ENCODE measurements at places on chromosomes 4 and X.

GRCh38 chr4:160375772-160376452 lies 1273.0 kb downstream of the RAPGEF2 start:
- no peaks in the 10 kb centered on the region for H3K36me3 ChIP-seq
- no peak for DNase-seq

DNA sequence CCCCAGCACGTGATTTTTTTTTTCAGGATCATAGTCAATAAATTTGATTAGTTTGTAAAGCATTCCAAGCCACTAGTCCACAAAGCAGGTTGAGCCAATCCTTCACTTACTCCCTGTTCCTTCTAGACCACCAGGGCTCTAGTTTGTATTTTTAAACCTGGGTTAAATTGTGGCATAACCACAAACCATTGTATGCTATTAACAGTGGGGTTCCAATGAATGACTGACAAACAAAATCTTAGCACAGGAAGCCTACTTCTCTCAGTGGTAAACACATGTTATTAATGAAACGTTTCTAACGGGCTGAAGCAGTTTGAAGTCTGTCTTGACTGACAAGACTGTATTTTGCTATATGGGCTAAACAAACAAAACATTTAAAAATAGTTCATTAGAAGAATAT lies 48.6 kb upstream of the GYPA start:
- H3K27ac ChIP-seq: no peak overlapping the region
- peaks cover 26% of the 10 kb centered on the region for H3K27me3 ChIP-seq
- no peak overlapping the region for H3K4me3 ChIP-seq
- no peaks in the 10 kb centered on the region for H3K36me3 ChIP-seq
- no peaks in the 10 kb centered on the region for H3K4me1 ChIP-seq
- DNase-seq: no peak

- H3K36me3 ChIP-seq: no peaks in the 10 kb centered on the region
- peaks cover 20% of the 10 kb centered on the region for H3K27me3 ChIP-seq
- peaks cover 23% of the 10 kb centered on the region for H3K4me1 ChIP-seq
These were observed 17.9 kb upstream of the NSUN7 start for GRCh38 chr4:40731792-40732245.

DNA sequence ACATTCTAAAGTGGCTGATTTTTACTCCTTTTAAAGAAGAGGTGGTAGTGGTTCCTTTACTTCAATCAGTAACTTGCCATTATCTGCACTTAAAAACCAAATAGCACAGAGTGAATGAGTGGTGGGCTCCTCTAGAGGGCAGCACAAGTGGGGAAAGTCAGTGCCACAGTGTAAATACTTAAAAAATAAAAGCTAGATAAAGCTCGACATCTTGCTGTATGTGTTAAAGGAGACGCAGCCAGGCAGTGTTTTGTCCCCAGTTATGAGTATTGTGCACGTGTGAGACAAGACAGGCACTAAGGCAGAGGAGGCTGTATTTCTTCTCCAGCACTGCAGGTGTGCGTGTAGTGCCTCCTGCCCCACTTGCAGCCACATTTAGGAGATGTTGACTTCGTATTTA lies 24.6 kb downstream of the NAP1L5 start:
- peaks cover 9% of the 10 kb centered on the region for H3K36me3 ChIP-seq
- no peak overlapping the region for H3K4me3 ChIP-seq
- H3K27ac ChIP-seq: no peak overlapping the region
- no peak for DNase-seq
- H3K27me3 ChIP-seq: no peaks in the 10 kb centered on the region
- peaks cover 2% of the 10 kb centered on the region for H3K4me1 ChIP-seq

GRCh38 chrX:981791-982626 lies 230.4 kb downstream of the CRLF2 start:
- no peaks in the 10 kb centered on the region for H3K4me1 ChIP-seq
- DNase-seq: no peak
- no peak overlapping the region for H3K4me3 ChIP-seq
- H3K36me3 ChIP-seq: no peaks in the 10 kb centered on the region
- H3K27ac ChIP-seq: no peak overlapping the region
- H3K27me3 ChIP-seq: peaks cover 2% of the 10 kb centered on the region

All from activated CD8-positive, alpha-beta memory T cell treated with anti-CD3 and anti-CD28 coated beads, Interleukin-2, amount 10 ng/mL, durations not matched to agents 7 days and 5 days (primary cell).